ENCODE measurements at places on chromosomes 13 and 19.

GRCh38 chr19:489418-490196 is 6.7 kb upstream of the MADCAM1 start:
- DNase-seq: no peak

DNA sequence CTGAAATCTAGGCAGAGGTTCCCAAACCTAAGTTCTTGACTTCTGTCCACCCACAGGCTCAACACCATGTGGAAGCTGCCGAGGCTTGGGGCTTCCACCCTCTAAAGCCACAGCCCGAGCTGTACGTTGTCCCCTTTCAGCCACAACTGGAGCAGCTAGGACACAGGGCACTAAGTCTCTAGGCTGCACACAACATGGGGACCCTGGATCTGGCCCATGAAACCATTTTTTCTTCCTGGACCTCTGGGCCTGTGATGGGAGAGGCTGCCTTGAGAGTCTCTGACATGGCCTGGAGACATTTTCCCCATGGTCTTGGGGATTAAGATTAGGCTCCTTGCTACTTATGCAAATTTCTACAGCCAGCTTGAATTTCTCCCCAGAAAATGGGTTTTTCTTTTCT is 118.4 kb downstream of the GPC5 start:
- no peak for DNase-seq

DNA sequence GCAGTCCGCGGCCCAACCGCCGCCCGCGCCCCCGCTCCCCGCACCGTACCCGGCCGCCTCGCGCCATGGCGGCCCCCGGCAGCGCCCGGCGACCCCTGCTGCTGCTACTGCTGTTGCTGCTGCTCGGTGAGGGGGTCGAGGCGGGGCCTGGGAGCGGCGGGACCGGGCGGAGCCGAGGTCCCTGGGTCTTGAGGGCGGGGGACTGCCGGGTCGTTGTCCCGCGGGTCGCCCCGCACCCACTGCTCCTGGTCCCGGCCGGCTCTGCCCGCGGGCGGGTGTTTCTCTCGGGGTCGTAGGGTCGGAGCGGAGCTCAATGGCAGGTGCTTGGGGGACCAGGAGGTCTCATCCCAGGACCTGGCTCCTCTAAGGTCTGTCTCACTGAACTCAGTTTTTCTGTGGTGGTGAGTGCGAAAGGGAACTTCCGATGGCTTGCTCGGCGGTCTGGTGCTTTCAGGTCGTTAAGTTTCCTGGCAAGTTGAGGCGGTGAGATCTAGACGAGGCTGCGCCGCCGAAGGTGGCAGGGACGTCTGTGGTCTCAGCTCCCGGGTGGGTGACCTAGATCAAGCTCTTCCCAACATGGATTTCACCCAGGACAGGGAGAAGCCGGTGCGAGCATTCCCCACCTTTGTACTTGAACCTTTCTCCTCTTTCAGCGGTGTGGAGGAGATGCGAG is 467 bp downstream of the LAMP1 start:
- peak; percentile 29 for DNase-seq

DNA sequence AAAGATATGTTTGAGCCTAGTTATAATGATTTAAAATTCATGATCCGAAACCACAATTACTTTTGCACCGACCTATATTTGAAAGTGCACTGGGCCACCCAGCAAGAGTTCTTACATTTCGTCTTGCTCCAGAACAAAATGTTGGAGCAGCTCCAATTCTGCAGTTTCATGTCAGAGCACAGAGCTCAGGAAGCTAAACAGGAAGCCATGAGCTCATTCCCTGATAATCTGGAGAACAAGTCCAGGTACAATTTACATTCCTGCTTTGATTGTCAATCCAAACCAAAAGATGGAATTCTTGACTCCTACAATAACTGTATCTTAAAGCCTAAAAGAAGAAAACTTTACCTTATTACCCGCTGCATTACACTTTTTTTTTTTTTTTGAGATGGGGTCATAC is 131.8 kb downstream of the KCTD12 start:
- DNase-seq: no peak

DNA sequence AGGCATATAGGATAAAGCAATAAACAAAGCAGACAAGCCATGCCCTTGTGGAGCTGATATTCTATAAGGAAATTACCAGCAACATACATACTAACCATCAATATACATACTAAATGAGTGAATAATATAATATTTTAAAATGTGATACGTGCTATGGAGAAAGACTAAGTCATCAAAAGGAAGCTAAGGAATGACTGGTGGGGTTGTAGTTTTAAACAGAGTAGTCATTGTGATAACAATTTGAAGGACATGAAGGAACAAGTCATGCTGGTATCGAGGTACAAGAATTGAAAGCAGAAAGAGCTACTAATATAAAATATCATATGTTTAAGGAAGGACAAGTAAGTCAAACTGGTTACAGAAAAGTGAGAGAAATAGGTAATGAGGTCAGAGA is 894.9 kb upstream of the PCDH9 start:
- DNase-seq: no peak

DNA sequence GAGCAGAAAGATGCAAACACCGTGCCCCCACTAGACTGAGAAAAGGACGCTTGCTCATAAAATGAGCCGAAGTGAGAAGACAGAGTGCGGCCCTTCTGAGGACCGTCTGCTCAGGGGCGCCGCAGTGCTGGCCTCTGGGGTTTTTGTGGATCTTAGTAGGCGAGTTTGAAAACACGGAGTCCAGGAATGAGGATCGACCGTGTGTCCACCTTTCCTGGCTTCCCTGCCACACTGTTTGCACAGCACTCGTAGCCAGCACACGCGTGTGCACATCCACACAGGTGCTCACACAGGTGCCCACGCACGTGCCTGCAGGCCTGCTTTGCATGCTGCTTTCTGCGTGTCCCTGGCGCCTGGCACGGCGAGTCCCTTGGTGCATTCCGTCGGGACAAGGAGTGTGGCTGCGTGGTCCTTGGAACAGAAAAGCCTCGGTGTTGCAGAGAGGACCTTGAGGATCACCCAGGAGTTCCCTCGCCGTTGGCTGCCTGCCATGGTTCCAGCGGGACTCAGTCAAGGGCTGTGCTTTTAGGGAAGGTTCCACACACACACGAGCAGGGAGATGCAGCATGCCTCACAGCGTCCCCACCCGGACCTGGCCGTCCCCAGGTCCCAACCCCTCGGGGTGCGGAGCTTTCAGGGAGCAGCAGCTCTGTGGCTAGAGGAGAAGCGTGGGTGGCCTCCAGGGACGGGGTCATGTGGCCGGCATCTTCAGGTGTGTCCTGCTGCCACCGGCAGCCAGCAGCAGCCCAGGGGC is 10.1 kb upstream of the ZNF554 start:
- DNase-seq: no peak

DNA sequence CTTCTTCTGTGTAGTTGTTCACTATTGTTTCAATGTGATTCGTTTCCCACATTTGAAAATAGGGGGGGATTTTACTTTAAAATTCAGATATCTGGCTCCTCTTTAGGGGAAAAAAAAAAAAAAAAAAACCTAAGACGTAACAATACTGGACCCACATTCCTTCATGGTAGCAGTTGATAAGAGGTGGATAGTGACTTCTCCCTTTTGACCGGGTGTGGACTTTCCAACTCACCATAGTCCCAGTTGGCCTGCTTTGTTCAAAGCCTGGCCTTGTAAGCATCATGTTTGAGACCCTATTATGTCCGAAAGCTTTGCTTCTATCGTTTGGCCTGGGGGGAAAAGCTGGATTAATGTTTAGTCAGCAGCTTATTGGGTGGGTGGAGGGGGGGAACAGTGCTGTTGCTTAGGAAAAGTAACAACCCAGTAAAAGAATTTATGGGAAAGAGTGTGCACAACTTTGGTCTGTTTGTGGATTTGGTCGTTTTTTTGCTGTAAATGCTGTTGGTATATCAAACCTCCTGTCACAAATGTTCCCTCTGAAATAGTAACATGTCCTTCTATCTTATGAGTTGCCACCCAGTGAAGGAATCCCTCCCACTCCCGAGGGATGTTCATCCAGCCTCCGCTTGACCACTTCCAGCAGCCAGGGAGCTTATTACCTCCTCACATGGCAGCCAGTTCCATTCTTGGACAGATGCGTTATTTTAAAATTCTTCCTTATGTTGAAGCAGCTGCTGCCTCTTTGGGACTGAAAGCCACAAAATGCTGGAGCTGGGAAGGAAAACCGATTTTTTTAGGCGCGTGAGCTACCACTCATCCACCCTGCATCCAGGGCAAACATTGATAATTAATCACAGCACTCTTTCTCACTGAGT is 10.4 kb downstream of the SAMD4B start:
- DNase-seq: no peak

DNA sequence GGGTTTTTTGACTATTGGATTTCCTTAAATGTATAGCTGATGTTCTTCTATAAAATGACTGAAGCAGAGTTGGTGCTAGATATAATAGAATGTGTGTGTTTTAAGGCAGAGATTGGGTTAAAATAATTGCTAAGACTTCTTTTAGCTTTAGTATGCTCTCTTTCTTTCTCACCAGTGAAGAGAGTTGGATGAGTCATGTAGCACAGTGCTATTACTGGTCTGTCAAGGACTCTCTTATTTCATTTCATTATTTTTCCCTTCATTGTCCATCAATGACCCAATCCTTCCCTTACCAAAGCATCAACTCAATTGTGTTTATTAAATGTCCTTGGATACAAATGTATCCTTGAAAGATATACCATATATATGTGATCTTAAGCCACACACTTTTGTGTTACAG is 268.9 kb downstream of the IRS2 start:
- no peak for DNase-seq

GRCh38 chr13:35597451-35597850 is 121.0 kb upstream of the MAB21L1 start:
- DNase-seq: no peak

DNA sequence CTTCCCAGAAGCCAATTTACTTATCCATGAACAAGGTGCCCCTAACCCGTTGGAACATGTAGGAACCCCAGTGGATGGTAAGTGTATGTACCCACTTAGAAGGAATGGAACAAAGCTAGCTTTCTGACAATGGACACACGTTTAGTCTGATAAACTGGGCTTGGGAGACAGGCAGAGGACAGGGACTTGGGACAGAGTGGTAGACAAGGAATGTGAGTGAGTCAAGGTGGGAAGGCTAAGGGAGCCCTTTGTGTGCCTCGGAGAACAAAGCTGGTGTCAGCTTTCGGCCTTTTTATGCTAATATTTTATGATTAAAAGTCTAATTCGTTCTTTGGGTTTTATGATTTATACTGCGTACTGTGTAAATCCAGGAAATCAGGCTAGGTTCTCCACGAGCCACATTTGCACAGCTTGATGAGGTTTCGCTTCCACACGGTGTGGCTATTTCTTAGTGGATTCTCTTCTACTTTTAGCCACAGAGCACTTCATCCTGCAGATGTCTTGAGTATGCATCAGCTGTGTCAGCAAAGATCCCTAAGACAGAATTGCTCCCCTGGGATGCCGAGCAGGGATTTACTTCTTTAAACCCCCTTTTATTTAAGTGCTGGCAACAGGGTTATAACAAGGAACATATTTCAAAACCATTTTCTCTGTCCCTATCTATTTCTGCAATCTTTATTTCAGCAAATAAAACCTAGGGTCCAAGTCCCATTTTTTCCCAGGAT is 258.5 kb downstream of the DLEU7 start:
- DNase-seq: no peak

- DNase-seq: no peak
Observed at GRCh38 chr13:103291798-103292572, 225.8 kb upstream of the SLC10A2 start.

- peak; percentile 41 for DNase-seq
Observed at GRCh38 chr19:41595258-41595889, 19.4 kb downstream of the CEACAM21 start.

GRCh38 chr13:95456815-95457214 is 95.7 kb upstream of the CLDN10 start:
- no peak for DNase-seq

DNA sequence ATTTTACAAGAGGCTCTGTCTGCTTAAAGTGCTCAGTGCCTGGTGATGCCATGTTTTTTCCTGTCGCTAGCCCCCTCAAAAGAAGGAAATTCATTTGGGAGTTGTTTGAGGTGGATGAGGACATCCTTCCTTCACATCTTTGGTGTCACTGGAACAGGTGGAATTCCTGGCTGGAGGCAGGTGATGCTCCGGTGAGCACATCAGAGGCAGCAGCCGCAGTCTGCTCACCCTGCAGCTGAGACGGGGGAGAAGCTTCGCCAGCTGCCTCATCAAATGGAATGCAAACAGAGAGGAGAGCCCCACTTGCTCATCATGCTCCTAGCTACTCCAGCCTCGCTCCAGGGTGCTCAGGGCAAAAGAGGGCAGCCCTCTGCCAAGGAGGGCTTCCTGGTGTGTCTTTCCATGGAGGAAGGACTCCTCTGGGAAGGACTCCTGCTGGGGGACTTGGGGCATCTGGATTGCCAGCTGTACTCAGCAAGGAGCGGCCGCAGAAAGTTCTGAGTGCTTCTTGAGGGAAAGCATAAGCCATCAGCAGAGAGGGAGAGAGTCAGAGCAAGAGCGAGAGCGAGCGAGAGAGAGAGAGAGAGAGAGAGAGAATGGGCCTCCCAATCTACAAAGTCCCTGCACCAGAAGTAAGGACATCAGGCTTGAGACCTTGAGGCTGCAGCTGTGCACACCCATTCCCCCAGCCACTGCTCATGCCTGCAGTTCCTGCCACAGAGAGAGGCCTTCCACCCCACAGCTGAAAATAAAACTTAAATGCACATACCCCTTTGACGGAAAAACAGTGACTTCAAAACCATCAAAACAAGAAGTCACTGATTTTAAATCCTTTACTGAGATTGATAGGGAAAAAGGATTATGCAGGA is 74.3 kb upstream of the UBL3 start:
- no peak for DNase-seq

- DNase-seq: no peak
Observed at GRCh38 chr13:24267274-24267673, 42.1 kb upstream of the C1QTNF9 start.

GRCh38 chr13:27242702-27243101 is 8.7 kb upstream of the RPL21 start:
- DNase-seq: no peak

DNA sequence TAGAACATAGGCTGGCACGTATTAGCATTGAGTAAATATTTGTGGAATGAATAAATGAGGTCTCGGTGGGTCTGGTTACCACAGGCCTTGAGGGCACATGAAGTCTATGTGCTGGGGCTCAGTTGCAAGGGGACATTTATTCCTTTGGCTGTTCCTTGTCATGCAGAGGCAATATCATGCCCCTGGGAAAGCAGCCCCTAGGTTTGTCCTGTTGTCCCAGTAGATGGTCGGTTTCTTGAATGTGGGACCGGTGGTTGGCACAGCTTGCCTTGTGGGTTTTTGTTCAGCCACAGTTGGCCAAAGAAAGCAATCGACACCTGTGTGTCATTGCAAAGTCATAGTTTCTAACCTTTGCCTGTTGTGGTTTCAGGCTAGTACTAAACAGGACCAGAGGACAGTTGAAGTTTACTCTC is 24.7 kb upstream of the GPR183 start:
- no peak for DNase-seq

GRCh38 chr19:51010066-51010795 is 8.8 kb upstream of the KLK8 start:
- DNase-seq: no peak

DNA sequence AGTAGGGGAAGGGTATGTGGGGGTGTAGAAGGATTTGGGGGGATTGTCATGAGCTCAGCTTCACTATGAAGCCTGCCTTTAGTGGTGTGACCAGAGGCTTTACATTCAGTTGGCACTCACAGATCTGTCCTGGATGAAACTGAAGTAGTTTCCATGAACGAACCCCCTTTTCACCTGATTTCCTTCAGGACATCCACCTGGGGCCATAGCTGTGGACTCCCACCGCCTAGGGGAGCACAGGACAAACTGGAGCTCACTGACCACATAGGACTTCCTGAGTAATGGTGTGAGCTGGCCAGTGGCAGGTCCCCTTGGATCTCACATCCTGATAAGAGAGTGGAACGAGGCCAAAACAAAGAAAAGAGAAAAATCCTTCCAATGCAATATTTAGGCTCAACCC is 54.1 kb downstream of the MRPL57 start:
- no peak for DNase-seq

- DNase-seq: no peak
Observed at GRCh38 chr19:45470762-45471081, 2.9 kb downstream of the FOSB start.
